ENCODE measurements at places on chromosomes 1 and 21.
A peak's percentile ranks its signal among the peaks of the same experiment; 100 is the strongest.

DNA sequence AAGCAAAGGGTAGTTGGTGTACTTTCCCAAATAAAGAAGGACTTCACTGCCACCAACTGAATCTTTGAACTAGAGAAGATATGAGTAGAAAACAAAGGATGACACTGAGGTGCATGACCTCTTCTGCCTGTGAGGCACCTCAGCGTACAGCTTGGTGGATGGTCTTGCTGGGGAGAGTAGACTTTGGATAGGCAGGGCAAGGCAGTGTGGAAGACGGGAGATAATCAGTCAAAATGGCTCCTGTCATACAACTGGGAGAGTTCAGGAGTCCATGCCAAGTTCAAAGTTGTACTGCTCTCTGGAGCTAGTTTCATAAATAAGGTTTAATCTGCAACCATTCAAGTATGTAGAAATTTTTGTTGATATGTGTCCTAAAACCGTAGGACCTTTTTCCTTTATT, 143.4 kb downstream of the BARHL2 start:
- DNase-seq: no peak

GRCh38 chr1:68955424-68955823, 458.5 kb upstream of the DEPDC1 start:
- no peak for DNase-seq

- peak; percentile 94 for DNase-seq
Observed at GRCh38 chr1:203287109-203287893, 18.0 kb upstream of the BTG2 start.

DNA sequence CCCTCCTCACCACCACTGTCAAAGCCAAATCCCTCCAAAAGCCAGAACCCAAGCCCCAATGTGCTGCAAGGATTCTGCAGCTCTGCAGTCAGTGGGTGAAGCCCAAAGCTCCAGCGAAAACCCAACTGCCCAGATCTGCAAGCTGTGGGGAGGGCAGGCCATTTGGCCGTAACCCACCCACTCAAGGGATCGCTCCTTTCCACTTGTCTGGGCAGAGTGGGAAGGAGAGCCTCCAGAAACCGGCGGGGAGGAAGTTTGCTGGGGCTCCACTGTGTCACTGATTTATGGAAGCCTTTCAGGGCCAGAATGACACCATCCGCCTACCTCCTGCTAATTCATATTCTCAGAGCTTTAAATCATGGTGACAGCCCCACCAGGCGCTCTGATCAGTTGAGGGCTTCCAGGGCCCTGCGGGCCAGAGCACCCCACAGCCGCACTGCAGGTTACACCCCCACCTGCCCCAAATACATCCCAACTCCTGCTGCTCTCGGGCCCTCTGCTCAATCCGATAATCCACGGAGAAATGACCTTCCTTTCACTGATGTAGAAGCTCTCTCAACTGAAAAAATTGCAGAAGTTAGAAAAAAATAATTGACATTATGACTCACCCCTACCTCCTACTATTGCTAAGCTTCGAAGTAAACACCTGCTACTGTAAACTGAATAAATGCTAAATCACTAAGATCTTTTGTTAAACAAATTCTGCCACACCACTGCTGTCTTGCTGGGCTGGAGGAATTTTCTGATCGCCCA, 40.6 kb upstream of the RAB4A start:
- no peak for DNase-seq

GRCh38 chr1:74847715-74848114, 114.8 kb downstream of the TYW3 start:
- DNase-seq: no peak

GRCh38 chr1:75130865-75131564, 3.2 kb upstream of the LHX8 start:
- DNase-seq: no peak

DNA sequence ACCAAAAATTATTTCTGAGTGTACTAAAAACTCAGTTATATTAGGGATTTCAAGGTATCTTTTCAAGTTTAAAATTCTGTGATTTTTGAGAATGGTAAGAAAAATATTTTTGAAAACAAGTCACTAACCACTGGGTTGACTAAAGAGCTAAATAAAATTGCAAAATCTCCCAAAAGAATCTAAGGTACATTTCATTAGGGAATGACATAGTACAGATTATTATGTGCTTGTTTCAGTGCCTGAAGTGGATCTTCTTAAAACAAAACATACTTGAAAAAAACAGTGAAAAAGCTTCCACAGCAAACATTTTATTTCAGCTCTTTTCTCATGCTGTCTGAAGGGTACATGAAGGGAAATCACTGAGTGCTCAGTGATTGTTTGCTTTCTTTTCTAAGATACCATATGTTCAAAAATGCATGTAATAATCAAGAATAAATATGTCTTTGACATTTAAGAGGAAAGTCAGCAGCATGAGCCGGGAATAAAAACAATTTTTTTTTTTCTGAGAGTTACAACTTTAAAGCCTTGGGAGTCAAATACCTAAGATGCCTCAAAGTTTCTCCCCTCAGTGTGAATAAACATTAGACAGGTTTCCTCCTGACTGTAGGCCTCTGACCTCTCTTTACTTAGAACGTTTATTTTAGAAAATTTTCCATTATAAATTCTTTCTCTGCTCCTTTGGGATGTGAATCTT, 200.7 kb downstream of the KCNT2 start:
- no peak for DNase-seq

DNA sequence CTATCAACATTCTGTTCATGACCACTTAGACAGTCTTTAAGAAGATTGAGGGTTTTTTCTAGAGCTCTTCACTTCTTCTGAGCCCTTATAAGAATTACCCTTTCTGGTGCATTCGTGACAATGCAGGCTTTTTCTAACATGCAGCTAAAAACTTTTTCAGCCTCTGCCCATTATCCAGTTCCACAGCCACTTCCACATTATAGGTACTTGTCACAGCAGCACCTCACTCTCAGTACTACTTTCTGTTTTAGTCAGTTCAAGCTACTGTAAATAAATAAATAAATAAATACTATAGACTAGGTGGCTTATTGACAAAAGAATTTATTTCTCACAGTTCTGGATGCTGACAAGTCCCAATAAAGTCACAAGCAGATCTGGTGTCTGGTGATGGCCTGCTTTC, 284.4 kb upstream of the PKN2 start:
- DNase-seq: no peak

Data from CD4-positive, alpha-beta T cell treated with Interleukin-15 for 1 hour (primary cell).